ENCODE measurements at places on chromosomes 4 and X.

DNA sequence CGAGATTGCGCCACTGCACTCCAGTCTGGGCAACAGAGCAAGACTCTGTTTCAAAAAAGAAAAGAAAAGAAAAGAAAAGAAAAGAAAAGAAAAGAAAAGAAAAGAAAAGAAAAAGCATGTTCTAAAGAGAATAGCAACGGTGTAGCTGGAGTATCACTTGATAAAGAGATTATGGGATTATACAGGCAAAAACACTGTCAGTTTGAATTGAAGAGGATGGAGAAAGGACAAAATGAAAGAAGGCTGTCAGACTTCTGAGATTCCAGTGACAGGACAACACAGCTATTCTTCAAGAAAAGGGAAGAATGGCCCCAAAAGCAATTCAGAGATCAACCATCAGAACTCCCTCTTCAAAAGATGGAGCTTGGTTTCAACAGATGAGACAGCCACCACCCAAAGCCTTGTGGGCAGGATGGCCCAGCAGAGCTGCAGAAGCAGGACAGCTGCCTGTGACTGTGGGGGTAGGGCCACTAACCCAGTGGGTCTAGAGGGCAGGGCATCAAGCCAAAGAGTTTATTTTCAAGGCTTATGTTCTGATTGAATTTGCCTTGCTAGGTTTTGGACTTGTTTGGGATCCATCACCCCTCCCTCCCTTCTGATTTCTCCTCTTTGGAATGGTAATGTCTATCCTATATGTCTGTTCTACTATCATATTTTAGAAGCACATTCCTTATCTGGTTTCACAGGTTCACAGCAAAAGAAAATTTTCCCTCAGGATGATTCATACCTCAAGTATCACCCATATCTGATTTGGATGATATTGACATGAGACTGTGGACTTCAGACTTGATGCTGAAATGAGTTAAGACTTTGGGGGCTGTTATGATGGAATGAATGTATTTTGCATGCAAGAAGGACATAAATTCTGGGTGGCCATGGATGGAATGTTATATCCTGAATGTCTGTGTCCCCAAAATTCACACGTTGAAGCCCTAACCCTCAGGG lies 17.5 kb downstream of the RFC1 start:
- DNase-seq = peak; percentile 23

- DNase-seq = peak; percentile 26
Measured at GRCh38 chr4:142743121-142743825, 102.8 kb downstream of the INPP4B start.

- DNase-seq = no peak
Measured at GRCh38 chr4:53055716-53056403, 193.7 kb downstream of the RASL11B start.

GRCh38 chr4:143512978-143513313 lies 556 bp upstream of the SMARCA5 start:
- DNase-seq = no peak

GRCh38 chr4:5878359-5878758 lies 14.5 kb downstream of the CRMP1 start:
- DNase-seq = no peak

DNA sequence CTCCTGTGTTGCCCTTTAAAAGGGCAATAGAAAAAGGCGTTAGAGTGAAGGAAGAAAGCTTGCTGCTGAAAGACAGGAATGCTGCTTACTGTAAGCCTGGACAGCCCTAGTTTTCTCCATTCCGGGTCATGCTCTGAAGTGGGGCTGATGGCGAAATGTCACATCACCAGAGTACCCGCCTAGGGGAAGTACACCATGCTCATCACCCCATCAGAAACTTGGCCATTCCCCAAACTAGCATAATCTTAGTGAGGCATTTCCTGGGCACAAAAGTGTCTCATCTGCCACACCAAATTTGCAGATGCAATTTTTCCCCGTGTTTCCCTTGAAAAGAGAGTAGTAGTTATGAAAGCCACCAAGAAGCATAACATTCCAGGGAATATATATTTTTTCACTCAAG lies 47.8 kb upstream of the CAMK2D start:
- peak; percentile 19 for DNase-seq

DNA sequence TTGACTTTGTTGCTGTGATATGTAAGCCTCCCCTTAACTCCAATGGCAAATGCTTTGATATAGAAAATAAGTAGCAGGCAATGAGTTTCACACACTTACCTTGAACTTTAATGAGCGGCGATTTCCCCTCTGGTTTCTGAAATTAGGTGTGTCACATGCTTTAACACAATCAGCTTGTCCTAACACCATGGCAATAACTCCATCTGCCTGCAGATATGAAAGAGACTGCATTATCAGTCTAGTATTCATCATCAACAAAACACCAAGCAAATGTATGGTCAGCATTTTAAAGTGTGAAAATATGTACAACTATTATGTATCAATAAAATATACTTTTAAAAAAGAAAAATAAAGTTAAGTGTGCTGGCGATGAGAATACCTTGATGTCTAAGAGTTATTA lies 128.8 kb upstream of the FAM9B start:
- DNase-seq = no peak

GRCh38 chrX:72340041-72340440 lies 34.3 kb upstream of the CITED1 start:
- DNase-seq = no peak

GRCh38 chr4:14928035-14928434 lies 74.2 kb upstream of the CPEB2 start:
- DNase-seq = no peak

GRCh38 chr4:86924811-86925210 lies 10.0 kb upstream of the AFF1 start:
- DNase-seq = peak; percentile 79

DNA sequence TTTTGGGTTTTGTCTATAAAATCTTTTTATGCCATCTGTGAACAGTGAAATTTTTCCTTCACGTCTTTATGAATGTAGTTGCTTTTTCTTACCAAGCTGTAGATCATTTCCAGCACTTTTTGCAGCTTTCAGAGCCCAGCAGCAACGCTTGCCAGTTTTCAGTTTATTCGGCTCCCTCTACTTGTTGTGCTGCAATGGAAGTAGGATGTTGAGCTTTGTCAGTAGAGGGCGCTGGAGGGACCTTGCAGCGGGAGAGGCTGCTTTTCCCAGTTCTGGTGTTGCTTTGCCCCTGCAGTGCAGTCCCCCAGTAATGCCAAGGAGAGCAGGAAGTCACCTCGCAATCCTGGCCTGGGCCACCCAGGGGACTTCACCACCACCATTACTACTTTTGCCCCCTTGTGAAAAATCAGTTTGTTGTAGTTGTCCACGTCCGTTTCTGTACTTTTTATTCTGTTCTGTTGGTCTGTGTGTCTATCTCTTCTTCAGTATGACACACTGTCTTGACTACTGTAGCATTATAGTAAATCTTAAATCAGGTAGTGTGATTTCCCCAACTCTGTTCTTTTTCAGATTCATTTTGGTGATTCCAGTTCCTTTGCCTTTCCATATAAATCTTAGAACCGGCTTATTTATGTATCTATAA lies 21.8 kb downstream of the CMC4 start:
- peak; percentile 56 for DNase-seq

DNA sequence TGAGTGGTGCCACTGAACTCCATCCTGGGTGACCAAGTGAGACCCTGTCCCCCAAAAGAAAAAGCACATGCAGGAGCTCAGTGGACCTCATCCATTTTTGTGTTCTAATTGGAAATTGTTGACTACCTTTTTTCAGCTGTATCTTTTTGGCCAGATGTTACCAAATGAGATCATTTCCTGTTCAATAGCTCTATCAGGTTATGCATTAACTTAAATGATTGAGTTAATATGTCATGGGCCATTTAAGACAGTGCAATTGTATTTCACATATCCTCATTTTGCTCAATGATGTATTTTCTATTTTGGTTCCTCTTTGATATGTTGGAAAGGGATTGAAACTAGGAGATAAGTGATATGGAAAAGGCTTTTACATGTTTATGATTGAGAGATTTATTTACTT lies 26.2 kb upstream of the RHOH start:
- no peak for DNase-seq

- DNase-seq = peak; percentile 84
Measured at GRCh38 chr4:153115322-153116290, 88.6 kb upstream of the TRIM2 start.

DNA sequence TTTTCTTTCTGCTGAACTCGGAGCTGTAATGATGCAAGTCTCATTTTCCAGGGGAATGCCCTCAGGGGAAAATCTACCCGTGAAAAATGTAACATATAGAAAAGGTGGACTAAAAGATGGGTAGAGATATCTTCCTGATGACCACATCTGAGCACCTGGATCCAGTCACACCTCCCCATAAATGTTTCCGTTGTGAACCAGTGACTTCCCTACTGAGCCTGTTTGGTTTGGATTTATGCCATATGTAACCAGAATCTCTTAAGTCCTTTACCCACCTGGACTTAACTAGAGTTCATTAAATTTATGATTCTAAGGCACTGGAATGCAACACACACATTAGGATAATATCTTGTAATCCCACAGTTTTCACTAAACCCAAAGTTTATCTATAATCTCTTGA lies 171.1 kb downstream of the ZNF330 start:
- no peak for DNase-seq

DNA sequence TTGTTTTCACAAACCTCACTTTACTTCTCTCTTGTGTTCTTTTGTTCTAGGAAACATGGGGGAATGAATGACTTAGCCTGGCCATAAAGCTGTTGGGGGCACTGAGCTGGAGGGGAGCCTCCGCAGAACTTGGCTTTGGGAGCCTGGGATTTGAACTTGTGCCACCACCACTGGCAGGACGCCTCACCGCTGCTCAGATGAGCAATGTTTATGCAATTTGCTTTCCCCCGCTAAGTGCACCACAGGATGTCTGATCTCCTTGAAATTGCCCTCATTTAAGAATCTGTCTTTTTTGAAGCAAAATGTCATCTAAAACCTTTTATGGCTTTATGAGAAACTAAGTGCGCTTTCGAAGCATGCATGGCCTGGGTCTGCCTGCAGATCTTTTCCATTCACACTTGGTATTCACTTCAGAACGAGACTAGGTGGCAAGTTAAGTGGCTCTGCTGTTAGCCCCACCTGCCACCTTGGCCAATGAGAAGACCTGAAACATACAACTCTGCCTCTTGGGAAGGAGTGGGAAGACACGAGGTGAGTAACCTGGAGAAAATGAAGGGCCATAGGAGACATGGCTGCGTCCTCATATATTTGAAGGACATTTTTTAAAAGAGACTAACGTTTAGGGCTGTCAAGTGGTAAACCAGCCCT lies 119.3 kb downstream of the LDB2 start:
- no peak for DNase-seq

DNA sequence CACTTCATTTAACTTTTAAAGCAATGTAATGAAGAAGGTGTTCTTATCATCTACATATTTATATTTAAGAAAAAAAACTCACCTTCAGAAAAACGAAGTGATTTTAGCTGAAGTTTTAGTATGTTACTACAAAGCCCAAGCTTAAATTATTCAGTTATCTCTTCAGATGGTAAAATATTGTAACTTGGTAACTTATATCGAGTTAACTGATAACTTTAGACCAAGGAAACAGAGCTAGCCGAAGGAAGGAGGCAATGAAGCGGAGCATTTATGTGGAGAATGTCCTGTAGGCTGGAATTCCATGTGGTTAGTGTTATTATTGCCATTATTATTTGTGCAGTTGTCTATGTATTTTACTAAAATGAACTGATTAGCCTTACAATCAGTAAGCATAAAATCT lies 1102.1 kb upstream of the LCORL start:
- DNase-seq = no peak

DNA sequence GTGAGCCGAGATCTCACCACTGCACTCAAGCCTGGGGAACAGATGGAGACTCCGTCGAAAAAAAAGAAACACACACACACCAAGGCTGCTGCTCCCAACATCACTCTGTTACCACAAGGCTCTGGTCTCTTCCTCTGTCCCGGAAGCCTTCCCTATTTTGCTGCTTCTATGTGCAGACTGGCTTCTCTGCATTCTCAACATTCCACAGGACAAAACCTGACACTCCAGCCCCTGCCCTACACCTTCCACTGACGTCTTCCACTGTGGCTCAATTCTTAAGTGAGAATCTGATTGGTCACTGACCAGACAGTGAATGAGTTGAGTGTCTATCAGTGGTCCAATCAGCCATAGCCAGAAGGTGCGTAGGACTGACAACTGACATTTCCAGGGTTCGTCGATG lies 5.9 kb downstream of the ODAPH start:
- DNase-seq = no peak

DNA sequence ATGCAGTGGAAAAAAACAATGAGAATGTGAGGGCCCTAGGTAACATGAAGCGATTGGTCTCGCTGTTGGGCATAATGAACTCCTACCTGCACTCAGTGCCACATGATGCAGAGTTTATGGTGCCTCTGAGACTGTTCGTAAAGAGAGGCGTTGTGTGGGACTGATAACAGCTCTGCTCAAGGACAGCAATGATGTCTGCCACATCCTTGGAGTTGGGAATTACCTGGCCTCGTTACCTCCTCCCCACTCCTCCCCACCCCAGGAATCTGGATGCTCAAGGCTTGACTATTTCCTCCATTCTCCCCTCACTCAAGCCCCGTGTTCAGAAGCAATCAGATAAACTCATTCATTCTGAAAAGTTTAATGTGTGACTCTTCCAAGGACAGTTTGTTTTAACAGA lies 148.0 kb upstream of the JADE1 start:
- DNase-seq = no peak

Data from mesenchymal stem cell (in vitro differentiated cells and primary cell).